ENCODE measurements at places on chromosomes 7 and 10. TPM values are rescaled to one million over a fixed set of nuclear protein-coding genes. Genes with fewer than 3 reads are reported as not detected.

PODXL gene
- 42.2 TPM for total RNA-seq

INA gene
- total RNA-seq = 102 TPM

CARD11 gene
- total RNA-seq = 1.6 TPM

FAM25G gene
- not detected for total RNA-seq

PRKG1 gene
- total RNA-seq = 52.7 TPM

CWF19L1 gene
- 30.8 TPM for total RNA-seq

JMJD1C gene
- 315 TPM for total RNA-seq

FAM20C gene
- 24.7 TPM for total RNA-seq

ADAM8 gene
- 4.0 TPM for total RNA-seq

C7orf57 gene
- total RNA-seq = 0.22 TPM

Measured in camera-type eye (tissue), 1 donor.